ENCODE measurements at places on chromosomes 7 and 10.
A peak's percentile ranks its signal among the peaks of the same experiment; 100 is the strongest.

GRCh38 chr10:59635502-59636290, 74.0 kb downstream of the SLC16A9 start:
- DNase-seq: no peak

GRCh38 chr10:1394155-1394912, 338.1 kb downstream of the WDR37 start:
- DNase-seq: no peak

GRCh38 chr10:23696476-23696875, 257.6 kb downstream of the OTUD1 start:
- no peak for DNase-seq

GRCh38 chr7:156127166-156128134, 315.2 kb upstream of the SHH start:
- no peak for DNase-seq

- DNase-seq: no peak
These were observed 67.3 kb downstream of the EPDR1 start for GRCh38 chr7:37987732-37988131.

GRCh38 chr10:132813001-132813401, 27.1 kb upstream of the NKX6-2 start:
- DNase-seq: no peak

DNA sequence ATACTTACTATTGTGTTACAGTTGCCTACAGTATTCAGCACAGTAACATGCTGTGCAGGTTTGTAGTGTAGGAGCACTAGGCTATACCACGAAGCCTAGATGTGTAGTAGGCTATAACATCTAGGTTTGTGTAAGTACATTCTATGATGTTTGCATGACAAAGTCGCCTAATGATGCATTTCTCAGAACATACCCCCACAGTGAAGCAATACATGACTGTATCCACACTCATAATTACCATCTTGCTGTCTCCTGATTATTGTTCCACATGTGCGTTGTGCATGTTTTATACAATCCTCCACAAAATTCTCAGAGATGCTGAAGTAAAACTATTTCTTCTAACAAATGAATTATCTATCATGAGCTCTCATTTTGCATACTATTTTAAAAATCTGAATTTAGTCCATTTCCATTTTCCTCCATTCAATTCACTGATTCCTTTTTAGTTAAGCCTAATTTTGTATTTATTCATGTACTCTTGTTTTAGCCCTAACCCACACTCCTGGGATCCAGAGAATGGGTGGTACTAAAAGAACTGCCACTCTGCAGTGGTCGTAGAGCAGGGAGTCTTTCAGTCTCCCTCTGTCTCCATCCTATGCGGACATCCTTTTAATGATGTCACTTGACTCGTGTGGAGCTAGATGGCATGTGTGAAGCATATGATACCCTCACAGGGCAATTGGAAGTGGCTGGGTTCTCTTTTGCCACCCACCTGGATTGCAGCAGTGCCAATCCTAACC, 67.6 kb upstream of the CAV2 start:
- no peak for DNase-seq

- DNase-seq: peak; percentile 36
These were observed 24.2 kb downstream of the PWWP2B start for GRCh38 chr10:132420981-132421846.

GRCh38 chr10:128150045-128150493, 23.8 kb upstream of the MKI67 start:
- DNase-seq: peak; percentile 80

- no peak for DNase-seq
These were observed 237.8 kb downstream of the KIAA1217 start for GRCh38 chr10:24446739-24447138.

GRCh38 chr10:35150308-35150707, 23.7 kb downstream of the CREM start:
- DNase-seq: no peak

DNA sequence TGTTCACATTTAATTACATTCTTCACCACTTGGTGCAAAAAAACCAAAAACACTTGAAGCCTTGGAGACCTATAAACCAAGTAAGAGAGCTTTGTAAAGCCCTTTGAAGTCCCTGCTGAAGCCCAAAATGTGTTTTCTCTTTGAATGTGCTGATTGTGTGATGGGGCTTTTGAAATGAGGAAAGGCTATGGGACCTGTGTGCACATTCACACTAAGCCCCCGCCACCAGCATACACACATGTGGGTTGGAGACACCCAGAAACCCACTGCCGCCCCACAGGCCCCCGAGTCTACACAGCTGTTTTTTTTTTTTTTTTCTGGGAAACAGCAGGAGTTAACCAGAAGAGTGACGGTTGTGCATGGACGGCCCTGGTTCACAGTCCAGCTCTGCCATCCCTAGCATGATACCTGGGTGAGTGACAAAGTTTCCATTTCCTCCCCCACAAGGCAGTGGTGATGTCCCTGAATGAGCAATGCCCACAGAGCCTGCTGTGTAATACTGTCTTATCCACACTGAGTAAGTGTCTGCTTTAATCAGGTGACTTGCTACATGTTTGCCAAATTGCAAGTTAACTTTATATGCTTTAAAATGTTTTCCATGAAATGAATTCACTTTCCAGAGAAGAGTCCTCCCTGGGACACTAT, 154.6 kb upstream of the GDF10 start:
- DNase-seq: no peak

- DNase-seq: no peak
These were observed 185.5 kb upstream of the SH2B2 start for GRCh38 chr7:102101111-102101551.

All from CD4-positive, alpha-beta T cell treated with Interleukin-21 for 1 hour (primary cell).